ENCODE measurements at places on chromosomes 11 and 22.
A peak's percentile ranks its signal among the peaks of the same experiment; 100 is the strongest.

- DNase-seq = no peak
Observed at GRCh38 chr22:27690599-27690998, 111.0 kb downstream of the MN1 start.

DNA sequence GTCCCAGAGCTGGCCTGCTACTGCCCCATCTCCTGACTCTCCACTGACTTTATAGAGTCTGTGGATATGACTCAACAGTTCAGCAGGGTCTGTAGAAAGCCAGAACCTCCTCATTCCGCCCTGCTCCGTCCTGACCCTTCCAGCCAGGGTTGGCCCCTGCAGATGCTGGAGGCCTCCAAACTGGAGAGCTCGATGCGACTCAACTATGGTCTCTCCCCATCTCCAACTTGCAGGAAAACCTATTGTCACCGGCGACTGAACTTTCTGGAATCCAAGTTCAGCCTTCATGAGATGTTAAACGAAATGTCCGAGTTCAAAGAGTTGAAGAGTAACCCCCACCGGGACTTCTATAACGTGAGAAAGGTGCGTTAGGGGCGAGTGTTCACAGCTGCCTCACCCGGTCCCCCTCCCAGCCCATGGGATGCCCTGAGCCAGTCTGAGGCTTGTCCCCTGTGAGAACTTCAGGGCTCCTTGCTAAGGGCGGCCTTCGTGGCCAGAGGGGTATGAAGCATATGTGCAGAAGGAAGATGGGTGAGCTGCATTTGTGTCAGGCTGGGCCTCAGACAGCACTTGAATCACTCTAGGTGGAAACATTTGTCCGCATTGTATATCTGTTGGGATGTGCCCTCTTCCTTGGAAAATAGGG, 32.1 kb downstream of the AMPD3 start:
- DNase-seq = no peak

- peak; percentile 73 for DNase-seq
Observed at GRCh38 chr22:21865041-21865440, 2.4 kb downstream of the MAPK1 start.

GRCh38 chr11:125376856-125377255, 119.2 kb downstream of the FEZ1 start:
- DNase-seq = no peak
